A375 (cell line): ENCODE measurements at places on chromosomes 2 and 18. TPM values are rescaled to one million over a fixed set of nuclear protein-coding genes. Genes with fewer than 3 reads are reported as not detected.

HNMT gene
- 24.3 and 24.7 TPM in 2 replicates for total RNA-seq

STARD6 gene
- total RNA-seq: 0.29 TPM in 1 of 2 replicates, not detected in the other

GTF2A1L gene
- total RNA-seq: 0.08 TPM in 1 of 2 replicates, not detected in the other

GULP1 gene
- 49.0 and 52.8 TPM in 2 replicates for total RNA-seq

HMSD gene
- not detected in 2 replicates for total RNA-seq

SCYGR1 gene
- total RNA-seq: not detected in 2 replicates

CPO gene
- total RNA-seq: not detected in 2 replicates

CLEC4F gene
- not detected in 2 replicates for total RNA-seq

CHRNG gene
- total RNA-seq: not detected in 2 replicates

TRIM43 gene
- 0.29 TPM in 1 of 2 replicates, not detected in the other for total RNA-seq

TFCP2L1 gene
- 0.04 and 0.05 TPM in 2 replicates for total RNA-seq

ITPRIPL1 gene
- 10.1 and 11.2 TPM in 2 replicates for total RNA-seq

PASK gene
- total RNA-seq: 4.4 and 4.8 TPM in 2 replicates

TRIB2 gene
- 36.7 and 48.0 TPM in 2 replicates for total RNA-seq

CCDC141 gene
- under 0.01 TPM in 1 of 2 replicates, not detected in the other for total RNA-seq

FOXI3 gene
- 0.08 TPM in 1 of 2 replicates, not detected in the other for total RNA-seq

SPATS2L gene
- total RNA-seq: 87.9 and 89.2 TPM in 2 replicates

SERPINB7 gene
- total RNA-seq: 2.8 and 4.8 TPM in 2 replicates

ANKRD30BL gene
- total RNA-seq: not detected in 2 replicates

CNRIP1 gene
- total RNA-seq: 6.5 and 7.6 TPM in 2 replicates

DUSP11 gene
- total RNA-seq: 18.6 and 21.5 TPM in 2 replicates

GLI2 gene
- 4.7 and 12.9 TPM in 2 replicates for total RNA-seq

CRACDL gene
- total RNA-seq: 0.37 TPM in 1 of 2 replicates, not detected in the other

CCDC74B gene
- total RNA-seq: 16.5 and 21.1 TPM in 2 replicates

LRATD1 gene
- 0.08 and 0.13 TPM in 2 replicates for total RNA-seq

CFC1 gene
- not detected in 2 replicates for total RNA-seq

IRS1 gene
- 9.2 and 9.8 TPM in 2 replicates for total RNA-seq

NT5C1B gene
- total RNA-seq: not detected in 2 replicates

CABYR gene
- 4.1 and 4.5 TPM in 2 replicates for total RNA-seq

NAGK gene
- total RNA-seq: 23.4 and 26.6 TPM in 2 replicates

RNF138 gene
- 23.4 and 30.7 TPM in 2 replicates for total RNA-seq

SCYGR2 gene
- not detected in 2 replicates for total RNA-seq

CAPN10 gene
- 22.7 and 28.2 TPM in 2 replicates for total RNA-seq

GALR1 gene
- not detected in 2 replicates for total RNA-seq

GRHL1 gene
- total RNA-seq: 0.30 and 0.56 TPM in 2 replicates

KRTCAP3 gene
- 0.60 TPM in 1 of 2 replicates, not detected in the other for total RNA-seq

VWA3B gene
- total RNA-seq: not detected in 2 replicates

MLPH gene
- total RNA-seq: 24.7 and 25.0 TPM in 2 replicates

TMEM247 gene
- total RNA-seq: not detected in 2 replicates

WDR33 gene
- 19.7 and 28.8 TPM in 2 replicates for total RNA-seq

APCDD1 gene
- total RNA-seq: not detected in 2 replicates

ZAP70 gene
- not detected in 2 replicates for total RNA-seq

POMC gene
- total RNA-seq: not detected in 2 replicates

RSAD2 gene
- total RNA-seq: 0.21 TPM in 1 of 2 replicates, not detected in the other
